ENCODE measurements at places on chromosomes 13 and 19. TPM values are rescaled to one million over a fixed set of nuclear protein-coding genes. Genes with fewer than 3 reads are reported as not detected.

The COL4A2 gene
- 1,014 TPM for total RNA-seq

The CALR3 gene
- not detected for total RNA-seq

The RGCC gene
- total RNA-seq = 34.7 TPM

The PRX gene
- total RNA-seq = 1.1 TPM

The TUBA3C gene
- not detected for total RNA-seq

The F10 gene
- total RNA-seq = 1.6 TPM

The ZNF90 gene
- total RNA-seq = not detected

The CELF5 gene
- not detected for total RNA-seq

The RNF17 gene
- total RNA-seq = not detected

The NOP53 gene
- total RNA-seq = 83.4 TPM

The GGN gene
- total RNA-seq = 0.18 TPM

The TSPAN16 gene
- not detected for total RNA-seq

The MYBPC2 gene
- total RNA-seq = not detected

The TMIGD2 gene
- total RNA-seq = not detected

The WDR87 gene
- total RNA-seq = not detected

The LILRB2 gene
- total RNA-seq = not detected

The SOHLH2 gene
- total RNA-seq = 0.63 TPM

The GNA15 gene
- total RNA-seq = not detected

The SLC5A5 gene
- total RNA-seq = not detected

The CASP14 gene
- not detected for total RNA-seq

The CEACAM7 gene
- not detected for total RNA-seq

The CACNG6 gene
- 1.6 TPM for total RNA-seq
